ENCODE measurements at places on chromosomes 2 and 18. TPM values are rescaled to one million over a fixed set of nuclear protein-coding genes. Genes with fewer than 3 reads are reported as not detected.

The KCNJ13 gene
- total RNA-seq, result not detected

The COL4A3 gene
- 0.28 TPM for total RNA-seq

The CHRND gene
- not detected for total RNA-seq

The ASB18 gene
- total RNA-seq, result not detected

The TPO gene
- not detected for total RNA-seq

The ST8SIA3 gene
- total RNA-seq, result not detected

The LRATD1 gene
- 0.07 TPM for total RNA-seq

The PRSS56 gene
- 0.20 TPM for total RNA-seq

The KCNG2 gene
- total RNA-seq, result not detected
